ENCODE measurements at places on chromosomes 4 and X.

DNA sequence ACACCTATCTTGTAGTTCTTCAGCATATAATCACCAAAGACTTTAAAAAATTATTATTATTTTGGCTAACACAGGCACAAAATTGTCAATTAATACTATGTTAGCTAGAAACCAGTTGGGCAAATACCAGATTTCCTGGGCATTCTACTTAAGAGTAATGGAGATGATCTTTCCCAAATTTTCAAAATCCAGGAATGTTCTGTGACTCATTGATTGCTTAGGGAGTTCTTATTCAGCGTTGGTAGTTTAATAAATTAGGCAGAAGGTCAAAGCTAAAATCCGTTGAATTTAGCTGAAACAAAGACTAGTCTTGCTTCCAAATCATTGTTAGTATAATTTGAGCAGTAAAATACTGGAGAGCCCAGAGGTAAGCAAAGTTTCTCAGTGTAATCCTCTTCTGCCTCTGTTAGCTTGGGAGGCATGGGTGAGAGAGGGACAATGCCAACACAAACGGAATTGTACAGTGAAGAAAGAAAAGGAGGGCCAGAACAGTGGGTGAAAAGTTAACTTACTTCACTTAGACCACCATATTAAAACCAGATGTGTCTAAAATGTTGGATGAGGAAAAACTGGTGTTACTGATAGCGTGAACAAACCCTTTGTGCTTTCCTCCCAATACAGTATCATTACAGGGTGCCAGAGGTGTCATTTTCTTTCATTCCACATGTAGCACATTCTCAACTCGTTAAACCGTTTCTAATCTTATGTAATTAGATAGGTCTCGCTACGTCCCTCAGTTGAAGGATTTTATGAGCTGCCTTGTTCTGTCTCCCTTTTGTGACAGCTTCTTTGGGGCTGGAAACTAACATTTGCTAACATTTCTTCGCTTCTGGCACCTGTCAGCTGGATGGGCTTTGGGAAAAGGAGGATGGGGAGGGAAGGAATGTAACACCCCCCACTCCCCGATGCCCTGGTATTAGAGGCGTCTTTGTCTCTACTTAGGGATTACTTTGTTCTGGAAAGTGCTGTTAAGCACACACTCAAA is 87.4 kb upstream of the CITED1 start:
- no peak for DNase-seq

GRCh38 chrX:118594697-118595420 is 99.2 kb downstream of the DOCK11 start:
- DNase-seq, result no peak

- DNase-seq, result no peak
These were observed 28.0 kb upstream of the RBM41 start for GRCh38 chrX:107146670-107147069.

DNA sequence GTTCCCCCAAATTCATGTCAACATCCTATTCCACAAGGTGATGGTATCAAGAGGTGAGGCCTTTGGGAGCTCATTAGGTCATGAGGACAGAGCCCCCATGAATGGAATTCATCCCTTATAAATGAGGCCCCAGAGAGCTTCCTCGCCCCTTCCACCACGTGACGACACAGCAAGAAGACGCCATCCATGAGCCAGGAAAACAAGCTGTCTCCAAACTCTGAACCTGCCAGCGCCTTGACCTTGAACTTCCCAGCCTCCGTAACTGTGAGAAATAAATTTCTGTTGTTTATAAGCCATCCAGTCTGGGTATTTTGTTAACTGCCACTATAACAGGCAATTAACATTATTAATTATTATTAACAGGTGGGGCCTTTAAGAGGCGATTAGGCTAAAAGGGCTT is 5.8 kb downstream of the AGA start:
- no peak for DNase-seq

DNA sequence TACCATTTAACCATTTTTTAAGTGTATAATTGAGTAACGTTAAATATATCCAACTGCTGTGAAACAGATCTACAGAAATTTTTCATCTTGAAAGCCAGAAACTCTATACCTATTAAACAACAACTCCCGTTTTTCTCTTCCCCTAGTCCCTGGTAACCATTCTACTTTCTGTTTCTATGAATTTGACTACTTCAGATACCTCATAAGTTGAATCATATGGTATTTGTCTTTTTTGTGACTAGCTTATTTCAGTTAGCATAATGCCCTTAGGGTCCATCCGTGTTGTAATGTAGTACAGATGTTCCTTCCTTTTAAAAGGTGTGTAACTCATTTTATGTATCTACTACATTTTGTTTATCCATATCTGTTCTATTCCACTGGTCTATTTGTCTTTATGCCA is 48.7 kb downstream of the STAG2 start:
- no peak for DNase-seq
